ENCODE measurements at places on chromosomes 6 and 20. TPM values are rescaled to one million over a fixed set of nuclear protein-coding genes. Genes with fewer than 3 reads are reported as not detected.

The NOTCH4 gene
- total RNA-seq, result 2.4 TPM

The ULBP2 gene
- 3.2 TPM for total RNA-seq

The VSX1 gene
- not detected for total RNA-seq

The FAM162B gene
- total RNA-seq, result not detected

DNA sequence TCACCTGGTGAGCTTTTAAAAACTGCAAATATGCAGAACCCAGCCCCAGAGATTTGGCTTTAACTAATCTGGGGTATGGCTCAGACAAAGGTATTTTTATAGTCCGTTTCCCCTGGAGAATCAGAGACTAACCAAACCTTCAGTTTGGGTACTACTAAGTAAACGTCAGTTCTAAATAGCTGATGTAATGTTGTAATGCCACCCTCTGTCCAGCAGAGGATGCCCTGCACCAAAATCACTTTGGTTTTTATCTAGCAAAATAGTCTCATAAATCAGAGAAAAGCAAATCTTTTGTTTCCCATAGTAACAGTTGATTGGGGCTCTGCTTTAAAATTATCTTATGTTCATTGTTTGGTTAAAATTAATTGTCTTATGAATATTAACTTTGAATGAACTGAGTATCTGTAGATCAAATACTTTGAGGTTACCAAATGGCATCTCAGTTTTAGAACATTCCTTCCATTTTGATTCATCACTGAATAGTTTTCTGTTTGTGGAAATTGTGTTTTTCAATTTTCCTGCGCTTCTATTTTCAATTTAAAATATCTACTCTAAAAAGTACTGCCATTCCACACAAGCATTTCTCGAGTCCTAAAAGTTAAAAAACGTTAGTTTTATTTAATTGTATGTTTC lies 278.3 kb upstream of the PLCB4 start:
- DNase-seq, result peak; percentile 58

GRCh38 chr6:52644253-52644652 lies 26.7 kb upstream of the TMEM14A start:
- no peak for DNase-seq

DNA sequence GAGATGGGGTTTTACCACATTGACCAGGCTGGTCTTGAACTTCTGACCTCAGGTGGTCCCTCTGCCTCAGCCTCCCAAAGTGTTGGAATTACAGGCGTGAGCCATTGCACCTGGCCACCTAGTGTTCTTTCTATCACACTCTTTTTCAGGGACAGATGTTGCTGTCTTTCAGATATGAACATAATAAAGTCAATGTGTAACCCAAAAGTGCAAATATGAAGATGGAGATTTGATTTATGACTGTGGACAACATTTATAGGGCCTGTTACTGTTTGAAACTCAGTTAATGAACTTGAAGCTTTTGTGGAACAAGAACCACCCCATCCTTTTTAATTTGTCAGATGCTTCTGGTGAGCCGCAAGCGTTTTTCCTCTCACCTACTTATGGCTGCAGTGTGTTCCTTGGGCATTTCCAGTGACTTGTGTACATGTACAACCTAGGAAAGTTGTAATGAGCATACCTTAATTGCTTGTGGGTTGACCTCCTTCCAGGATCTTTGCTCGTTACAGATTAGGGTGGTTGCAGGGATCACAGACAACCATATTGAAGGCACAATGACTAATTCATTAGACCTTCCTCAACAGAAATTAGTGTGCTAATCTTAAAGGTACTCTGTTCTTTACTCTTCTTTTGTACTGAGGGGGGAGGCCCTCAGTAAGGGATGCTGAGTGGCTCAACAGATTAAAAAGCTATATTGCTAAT lies 6.8 kb downstream of the TBPL1 start:
- DNase-seq, result peak; percentile 73

The PRL gene
- total RNA-seq, result not detected

DNA sequence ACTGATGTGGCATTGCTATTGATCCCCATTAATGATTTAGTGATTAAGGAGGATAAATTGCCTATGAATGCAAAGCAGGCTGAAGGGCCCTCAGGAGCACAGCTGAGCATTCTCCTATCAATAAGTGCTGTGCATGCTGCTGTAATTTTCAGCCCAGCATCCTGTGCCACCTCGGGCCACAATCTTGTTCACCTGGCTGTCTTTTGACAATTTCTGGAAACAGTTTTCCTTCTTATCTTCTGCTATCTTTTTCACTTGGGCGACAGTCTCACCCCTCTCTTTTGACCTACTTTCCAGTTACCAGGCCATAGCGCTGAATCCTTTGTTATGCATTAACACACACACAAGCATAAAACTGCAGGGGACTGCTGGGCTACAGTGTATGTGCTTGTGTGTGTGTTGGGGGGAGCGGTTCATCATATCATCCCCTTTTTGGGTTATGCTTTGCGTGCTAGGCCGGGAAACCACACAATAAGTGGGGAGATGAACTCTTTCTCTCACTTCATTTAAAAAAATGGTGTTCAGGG lies 60.2 kb downstream of the F13A1 start:
- no peak for DNase-seq

GRCh38 chr6:40520678-40521077 lies 66.5 kb downstream of the LRFN2 start:
- DNase-seq, result no peak

The TMEM244 gene
- total RNA-seq, result not detected

- DNase-seq, result no peak
Observed at GRCh38 chr20:3763671-3764601, 3.6 kb downstream of the ADISSP start.

DNA sequence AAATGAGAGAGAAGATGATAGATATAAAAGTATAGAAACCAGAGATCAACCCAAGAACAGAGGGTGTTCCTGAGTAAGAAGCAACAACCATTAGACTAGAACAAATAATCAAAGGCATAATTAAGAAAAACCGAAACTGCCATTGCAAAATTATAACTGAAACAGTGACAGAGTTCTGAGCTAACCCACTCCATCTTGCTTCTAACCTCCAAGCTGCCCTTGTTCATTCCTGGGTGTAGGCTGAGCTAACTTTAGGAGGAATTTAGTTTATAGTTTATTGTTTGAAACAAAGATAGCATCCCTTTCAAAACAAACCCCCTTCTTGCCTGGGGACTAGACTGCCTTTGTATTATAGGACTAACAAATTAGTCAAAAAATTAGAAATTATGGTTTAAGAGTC lies 56.1 kb upstream of the PRND start:
- DNase-seq, result no peak

- DNase-seq, result no peak
Observed at GRCh38 chr6:2641044-2641725, 109.5 kb downstream of the MYLK4 start.

- DNase-seq, result no peak
Observed at GRCh38 chr6:135233686-135234491, 52.8 kb downstream of the MYB start.

- no peak for DNase-seq
Observed at GRCh38 chr6:108277295-108277694, 16.5 kb upstream of the SNX3 start.

The AKAP7 gene
- total RNA-seq, result 5.3 TPM

DNA sequence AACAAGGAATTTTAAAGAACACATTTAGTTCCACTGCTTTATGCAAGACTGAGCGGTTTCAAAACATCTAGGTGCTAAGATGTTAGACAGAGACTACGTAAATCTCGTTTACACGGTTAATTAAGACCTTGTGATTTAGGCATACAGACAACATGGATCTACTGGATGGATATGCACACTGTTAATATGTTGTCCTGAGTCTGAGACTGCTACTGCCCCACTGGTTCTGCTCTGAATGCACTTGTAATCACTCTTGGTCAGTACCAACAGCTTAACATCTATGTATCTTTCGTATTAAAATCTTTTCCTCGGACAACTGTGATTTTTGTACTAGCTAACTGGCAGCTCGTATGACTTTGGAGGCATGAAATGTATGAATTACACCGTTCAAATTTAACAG lies 3.1 kb downstream of the MAN1A1 start:
- DNase-seq, result no peak

DNA sequence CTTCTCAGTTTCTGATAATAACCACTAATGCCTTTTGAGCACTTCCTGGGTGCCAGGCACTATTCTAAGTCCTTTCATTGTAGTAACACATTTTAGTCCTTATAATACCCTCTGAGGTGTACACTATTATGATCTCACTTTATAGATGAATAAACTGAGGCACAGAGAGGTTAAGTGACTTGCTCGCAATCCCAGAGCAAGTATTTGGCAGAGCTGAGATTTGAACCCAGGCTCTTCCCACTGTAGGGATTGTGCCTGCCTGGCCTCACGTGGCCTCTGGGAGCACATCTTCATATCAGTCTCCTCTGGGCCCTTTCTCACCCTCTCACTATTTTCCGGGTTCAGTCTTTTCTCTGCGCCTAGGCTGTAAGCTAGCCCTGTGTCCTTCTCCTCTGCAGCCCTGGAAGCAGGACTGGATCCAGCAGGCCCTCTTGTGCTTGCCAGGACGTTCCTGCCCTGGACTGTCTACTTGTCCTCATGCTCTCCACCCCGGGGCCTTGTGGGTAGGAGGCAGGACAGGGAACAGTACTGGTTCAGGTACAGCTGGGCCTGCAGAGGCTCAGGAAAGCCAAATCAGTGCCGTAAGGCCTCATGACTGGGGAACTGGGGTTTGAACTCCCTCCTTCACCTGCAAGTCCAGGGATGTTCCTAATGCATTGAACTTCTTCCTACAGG lies 139.6 kb downstream of the VEGFA start:
- no peak for DNase-seq

DNA sequence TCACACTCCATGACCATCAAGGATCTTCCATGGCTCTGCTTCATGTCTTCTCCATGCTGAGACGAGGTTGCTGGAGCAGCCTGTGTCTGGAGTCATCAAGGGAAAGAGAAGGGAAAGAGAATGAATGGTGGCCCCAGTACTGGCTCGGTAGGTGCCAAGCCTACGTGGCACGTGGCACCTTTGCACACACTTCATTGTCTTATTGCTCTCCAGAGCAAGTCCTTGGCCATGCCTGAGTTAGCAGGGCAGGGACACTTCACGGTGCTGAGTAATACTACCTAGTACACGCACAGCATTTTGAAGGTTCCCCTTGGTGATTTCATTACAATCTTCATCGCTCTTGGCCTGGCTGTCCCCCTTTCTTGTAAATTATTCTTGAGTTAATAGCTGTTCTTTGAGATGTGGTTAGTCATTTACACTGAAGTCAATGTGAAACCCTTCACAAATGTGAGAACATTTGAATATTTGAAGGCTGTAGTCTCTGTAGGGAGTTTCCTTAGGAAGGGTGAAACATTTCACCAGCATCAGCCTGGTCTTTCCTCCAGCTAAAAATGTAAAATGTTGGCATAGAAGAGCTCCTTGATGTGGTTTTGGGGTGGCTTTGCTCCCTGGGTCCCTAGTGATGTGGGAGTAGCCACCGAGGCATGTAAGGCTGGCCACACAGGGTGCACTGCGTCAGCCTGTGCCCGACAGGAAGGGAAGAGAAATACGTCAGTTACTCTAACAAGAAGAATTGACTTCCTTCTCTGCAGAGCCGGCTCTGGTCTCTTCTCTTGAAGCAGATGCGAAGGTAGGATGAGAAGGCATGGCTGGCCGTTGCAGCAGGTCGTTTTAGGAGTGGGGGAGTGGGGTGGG lies at the start of gene SYTL3:
Gene SYTL3 (plus strand): TSS at position 766 of the 855 bp plus-strand sequence. CDS start 13,215 bp downstream, outside the sequence.
- DNase-seq, result peak; percentile 36

- DNase-seq, result no peak
Observed at GRCh38 chr20:32387252-32387651, 29.1 kb downstream of the ASXL1 start.

DNA sequence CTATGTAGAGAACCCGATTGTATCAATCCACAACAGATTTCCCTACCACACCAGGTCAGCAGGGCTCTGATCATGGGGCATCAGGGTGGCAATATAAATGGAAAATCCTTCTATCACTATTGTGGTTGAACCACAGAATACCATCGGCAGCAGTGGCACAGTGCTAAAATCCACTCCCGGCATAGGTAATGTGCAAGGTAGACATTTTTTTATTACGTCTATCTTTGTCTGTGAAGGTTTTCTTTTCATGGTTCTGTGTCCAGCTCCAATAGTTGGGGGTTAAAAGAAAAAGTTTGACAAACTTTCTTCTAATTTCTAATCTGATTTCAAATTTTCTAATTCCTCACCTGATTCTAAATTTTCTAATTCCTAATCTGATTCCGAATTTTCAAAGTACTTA lies 302.7 kb upstream of the PREP start:
- no peak for DNase-seq

DNA sequence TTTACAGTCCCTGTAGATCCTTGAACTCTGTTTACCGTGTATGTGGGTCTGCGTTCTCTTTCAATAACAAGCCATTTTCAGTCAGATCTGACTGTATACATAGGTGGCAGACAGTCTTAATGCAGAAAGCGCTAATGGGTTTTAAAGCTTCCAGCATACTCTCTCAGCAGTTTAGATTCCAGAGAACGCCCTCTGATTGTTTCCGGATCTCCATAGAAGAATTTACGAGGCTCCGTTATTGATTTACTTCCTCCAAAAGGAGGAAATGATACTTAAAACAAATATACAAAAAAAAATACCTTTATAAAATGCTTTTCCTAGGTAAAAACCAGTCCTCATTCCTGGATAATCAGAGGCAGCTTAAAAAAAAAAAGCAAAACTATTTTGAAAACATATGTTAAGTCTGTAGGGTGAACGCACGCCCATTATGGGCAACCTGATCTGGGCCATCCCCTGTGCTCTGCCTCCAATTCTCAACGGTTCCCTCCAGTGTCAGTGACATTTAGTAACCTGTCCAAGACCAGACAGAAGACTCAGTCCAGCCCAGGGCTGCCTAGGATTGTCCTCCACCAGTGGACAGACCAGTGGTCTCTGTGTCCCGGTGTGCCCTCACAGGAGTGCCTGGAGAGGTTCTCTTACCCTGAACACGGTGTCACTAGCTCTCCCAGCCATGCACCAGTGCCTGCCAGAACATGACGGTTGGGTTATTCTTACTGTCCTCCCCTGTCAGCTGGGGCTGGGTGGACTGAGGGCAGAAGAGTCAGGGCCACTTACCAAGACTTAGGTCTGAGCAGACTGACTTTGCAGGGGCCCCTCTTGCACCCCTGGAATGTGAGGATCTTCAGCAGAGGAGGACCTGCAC lies 217.3 kb downstream of the ARID1B start:
- peak; percentile 80 for DNase-seq

GRCh38 chr6:142469220-142469619 lies 167.4 kb downstream of the ADGRG6 start:
- DNase-seq, result no peak

Data from HT-29 (cell line).